PC-9 (cell line): ENCODE measurements at places on chromosomes 3 and 15.

GRCh38 chr3:140103166-140103565, 168.2 kb downstream of the CLSTN2 start:
- no peak for DNase-seq

GRCh38 chr3:184619369-184619768, 57.8 kb downstream of the EPHB3 start:
- DNase-seq, result no peak

- no peak for DNase-seq
These were observed 10.8 kb upstream of the INSYN1 start for GRCh38 chr15:73763931-73764330.

DNA sequence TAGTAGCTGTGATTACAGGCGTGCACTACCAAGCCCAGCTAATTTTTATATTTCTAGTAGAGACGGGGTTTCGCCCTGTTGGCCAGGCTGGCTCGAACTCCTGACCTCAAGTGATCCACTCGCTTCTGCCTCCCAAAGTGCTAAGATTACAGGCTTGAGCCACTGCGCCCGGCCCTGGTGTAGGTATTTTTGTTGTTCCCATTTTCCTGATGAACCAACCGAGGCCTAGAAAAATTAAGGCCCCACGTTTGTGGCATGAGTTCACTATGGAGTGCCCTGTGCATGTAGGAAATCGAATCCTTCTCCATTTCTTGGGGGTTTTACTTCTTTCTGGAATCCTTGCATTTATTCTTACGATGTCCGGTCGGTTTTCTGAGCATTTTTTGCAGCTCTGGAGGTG, 14.3 kb upstream of the TATDN2 start:
- no peak for DNase-seq

- no peak for DNase-seq
These were observed 555 bp downstream of the TM2D3 start for GRCh38 chr15:101651554-101652097.

- no peak for DNase-seq
These were observed 234.6 kb downstream of the EBLN2 start for GRCh38 chr3:73295876-73296635.

DNA sequence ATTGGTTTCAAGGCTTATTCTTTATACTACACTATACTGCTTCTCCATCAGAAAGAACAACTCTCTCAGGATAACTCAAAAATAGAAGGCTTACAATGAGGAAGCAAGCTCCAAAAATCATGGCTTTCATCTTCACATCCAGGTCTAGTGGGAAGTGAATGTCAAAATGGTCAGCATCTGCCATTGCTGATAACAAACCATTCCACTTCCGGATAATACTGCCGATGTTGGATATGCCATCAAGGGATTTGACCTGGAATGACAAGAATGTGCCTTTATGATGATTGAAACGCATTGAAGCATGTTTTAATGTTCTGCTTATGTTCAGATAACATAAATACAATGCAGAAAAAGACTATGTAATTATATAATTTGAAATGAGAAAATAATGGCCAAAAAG, 34.0 kb upstream of the PLOD2 start:
- no peak for DNase-seq

DNA sequence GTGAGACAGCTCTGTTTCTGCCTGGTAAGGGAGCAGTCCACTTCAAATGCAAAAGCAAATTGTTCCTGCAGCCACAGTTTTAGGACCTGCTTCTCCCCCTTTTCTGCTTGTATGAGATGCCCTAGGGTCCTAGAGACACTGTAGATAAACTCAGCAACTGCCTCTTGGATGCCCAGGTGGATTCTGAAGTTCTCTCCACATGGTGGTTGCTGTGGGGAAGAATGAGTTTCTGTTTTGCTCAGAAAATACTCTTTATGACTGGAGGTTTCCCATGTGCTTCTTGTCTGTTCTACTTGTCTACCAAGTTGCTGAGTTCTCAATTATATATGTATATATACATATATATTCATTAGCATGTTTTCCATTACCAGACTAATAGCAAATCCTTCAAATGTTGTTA, 5.6 kb upstream of the ZNF80 start:
- DNase-seq, result no peak

DNA sequence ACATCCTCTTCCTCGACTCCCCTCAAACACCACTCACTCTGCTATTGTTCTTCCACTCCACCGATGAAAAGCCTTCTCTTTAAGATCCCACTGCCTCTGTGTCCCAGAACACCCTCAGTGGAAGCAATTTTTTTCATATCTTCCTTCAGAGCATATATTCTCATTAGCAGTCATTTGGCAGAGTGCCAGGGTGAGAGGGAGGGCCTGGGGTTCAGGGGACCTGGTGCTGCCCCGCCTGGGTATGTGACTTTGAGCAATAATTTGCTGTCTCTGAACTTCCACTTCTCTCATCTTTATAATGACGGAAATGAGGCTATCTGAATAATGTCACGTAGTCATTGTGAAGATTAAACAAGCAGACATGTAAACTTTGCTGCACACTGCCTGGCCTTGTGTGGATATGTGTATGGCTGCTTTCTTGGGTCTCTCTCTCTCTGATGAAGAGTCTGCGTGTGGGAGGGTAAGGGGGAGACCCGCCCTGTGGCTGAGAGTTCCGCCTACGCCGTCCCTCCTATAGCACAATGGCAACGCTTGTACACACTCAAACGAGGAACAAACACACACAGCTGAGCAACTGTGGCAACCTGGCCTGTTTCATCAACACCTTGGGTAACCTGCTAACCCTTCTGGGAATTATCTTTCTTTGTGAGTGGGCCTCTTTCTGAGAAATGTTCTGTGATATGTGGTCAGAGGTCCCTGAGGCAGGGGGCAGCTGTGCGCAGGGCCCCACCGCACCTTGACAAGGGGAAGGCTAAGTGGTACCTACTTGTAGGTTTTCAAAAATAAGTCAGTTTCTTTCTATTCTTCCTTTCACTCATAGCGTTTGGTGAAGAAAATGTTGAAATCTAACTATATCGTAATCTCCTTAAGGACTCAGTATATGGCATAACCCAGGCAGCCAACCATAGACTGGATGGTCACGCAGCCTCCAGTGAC, 369.8 kb downstream of the SV2B start:
- no peak for DNase-seq

- no peak for DNase-seq
These were observed 41.4 kb upstream of the VEPH1 start for GRCh38 chr3:157544501-157545130.
